MV-4-11 (cell line): ENCODE measurements at places on chromosomes 13 and 19.
A peak's percentile ranks its signal among the peaks of the same experiment; 100 is the strongest.

GRCh38 chr19:19078801-19079200, 15.0 kb downstream of the SLC25A42 start:
- DNase-seq, result peak; percentile 35

DNA sequence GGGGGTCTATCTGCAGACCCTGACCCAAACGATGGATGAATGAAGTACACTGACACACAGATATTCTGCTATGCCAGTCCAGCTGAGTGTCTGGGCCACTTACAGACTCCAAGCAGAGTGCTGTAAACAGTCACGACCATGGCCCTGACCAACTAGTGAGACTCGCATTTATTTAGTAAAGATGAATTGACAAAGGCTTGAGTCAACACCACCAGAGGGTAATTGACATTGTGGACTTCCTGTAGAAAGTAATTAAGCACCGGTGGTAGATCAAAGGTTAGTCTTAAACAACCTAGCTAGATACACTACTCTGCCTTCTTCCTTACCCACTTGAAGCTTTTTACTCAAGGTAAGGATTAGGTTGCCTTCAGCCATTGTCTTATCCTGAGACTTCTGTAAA, 63.4 kb upstream of the KPNA3 start:
- DNase-seq, result no peak

DNA sequence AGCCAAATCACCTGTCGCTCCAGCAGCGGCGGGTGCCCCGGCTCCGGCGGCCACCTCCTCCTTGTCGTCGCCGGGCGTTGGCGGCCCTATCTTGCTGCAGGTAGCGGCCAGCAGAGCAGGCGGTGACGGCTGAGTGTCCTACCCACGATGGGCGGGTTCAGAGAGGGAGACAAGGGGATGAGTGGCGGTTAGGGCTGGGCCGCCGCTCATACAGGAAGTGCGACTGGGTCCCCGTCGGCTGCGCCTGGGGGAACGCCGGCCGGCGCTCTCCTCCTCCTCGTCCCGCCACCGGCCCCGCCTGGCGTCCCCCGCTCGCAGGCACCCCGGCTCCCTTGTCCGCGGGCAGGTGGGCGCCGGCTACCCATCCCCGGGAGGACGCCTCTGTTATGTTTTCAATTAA, 1692.0 kb downstream of the SLITRK5 start:
- DNase-seq, result no peak

DNA sequence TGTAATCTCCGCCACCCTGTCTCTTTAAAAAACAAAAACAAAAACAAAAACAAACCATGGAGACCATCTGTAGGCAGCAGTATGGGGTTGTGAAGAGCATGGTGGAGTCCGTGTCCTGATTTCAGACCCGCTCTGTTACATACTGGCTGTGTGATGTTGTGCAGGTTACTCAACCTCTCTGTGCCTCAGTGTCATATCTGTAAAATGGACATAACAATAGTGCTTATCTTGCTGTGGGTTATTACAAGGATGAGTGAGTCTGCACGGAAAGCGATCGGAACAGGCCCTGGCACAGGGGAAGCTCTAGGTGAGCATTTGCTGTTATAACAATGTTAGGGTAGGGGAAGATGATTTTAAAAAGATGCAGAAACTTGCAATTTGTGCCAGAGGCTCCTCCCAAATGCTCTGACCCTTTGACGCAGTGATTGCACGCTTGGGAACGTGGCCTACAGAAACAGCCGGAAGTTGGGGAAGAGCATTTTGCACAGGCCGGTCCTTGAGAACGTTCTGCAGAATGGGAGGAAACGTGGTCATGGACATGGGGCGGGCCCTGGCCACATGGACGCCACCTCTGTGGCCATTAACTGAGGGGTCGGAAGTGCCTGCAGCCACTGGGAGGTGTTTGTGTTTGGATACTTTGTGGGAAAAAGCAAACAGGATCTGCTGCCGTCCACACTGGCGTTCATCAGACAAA, 15.7 kb upstream of the SELENOW start:
- no peak for DNase-seq

- DNase-seq, result no peak
Measured at GRCh38 chr13:112453874-112454647, 77.9 kb downstream of the SPACA7 start.

- peak; percentile 35 for DNase-seq
Measured at GRCh38 chr19:30799865-30800755, 427.9 kb downstream of the ZNF536 start.

- DNase-seq, result peak; percentile 63
Measured at GRCh38 chr13:40813667-40814454, 24.4 kb downstream of the SLC25A15 start.

- DNase-seq, result no peak
Measured at GRCh38 chr19:15124572-15125231, 17.5 kb downstream of the SYDE1 start.

- DNase-seq, result no peak
Measured at GRCh38 chr13:50989476-50989875, 79.9 kb downstream of the RNASEH2B start.

GRCh38 chr13:56352901-56353300, 787.8 kb upstream of the PRR20A start:
- DNase-seq, result no peak
